ENCODE measurements at places on chromosomes 2 and 18.
A peak's percentile ranks its signal among the peaks of the same experiment; 100 is the strongest.

- no peak for DNase-seq
These were observed 5.0 kb downstream of the HRH4 start for GRCh38 chr18:24465486-24465885.

DNA sequence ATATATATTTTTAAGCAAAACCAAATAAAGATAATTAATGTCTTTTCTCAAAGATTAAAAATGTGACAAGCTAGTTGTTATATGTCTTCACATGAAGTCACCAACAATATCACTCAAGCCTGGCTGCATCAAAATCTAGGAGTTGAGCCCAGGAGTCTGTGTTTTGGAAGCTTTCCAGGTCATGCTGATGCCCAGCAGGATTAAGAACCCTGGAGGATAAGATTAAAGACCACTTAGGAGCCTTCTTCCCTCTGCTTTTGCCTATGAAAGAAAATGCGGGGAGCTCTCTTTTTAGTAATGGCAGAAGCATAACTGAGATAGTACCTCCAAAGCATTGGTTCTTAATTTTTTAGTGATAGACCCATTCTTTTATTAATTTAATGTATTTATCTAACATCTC, 157.4 kb downstream of the ASXL3 start:
- peak; percentile 12 for DNase-seq

DNA sequence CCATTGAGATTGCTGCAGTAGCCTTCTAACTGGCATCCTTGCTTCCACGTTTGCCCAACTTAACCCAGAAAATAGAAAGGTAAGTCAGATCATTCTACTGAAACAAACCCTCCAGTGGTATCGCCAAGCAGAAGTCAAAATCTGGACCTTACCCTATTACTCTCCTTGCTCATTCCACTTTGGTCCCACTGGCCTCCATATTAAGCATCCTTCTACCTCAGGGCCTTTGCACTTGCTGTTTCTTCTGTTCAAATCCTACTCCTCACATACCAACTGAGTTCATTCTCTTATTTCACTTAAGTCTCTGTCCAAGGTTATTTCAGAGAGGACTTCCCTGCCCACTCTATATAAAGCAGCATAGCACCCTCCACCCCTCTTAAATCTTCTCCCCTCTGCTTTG, 84.5 kb downstream of the SPRED2 start:
- no peak for DNase-seq

DNA sequence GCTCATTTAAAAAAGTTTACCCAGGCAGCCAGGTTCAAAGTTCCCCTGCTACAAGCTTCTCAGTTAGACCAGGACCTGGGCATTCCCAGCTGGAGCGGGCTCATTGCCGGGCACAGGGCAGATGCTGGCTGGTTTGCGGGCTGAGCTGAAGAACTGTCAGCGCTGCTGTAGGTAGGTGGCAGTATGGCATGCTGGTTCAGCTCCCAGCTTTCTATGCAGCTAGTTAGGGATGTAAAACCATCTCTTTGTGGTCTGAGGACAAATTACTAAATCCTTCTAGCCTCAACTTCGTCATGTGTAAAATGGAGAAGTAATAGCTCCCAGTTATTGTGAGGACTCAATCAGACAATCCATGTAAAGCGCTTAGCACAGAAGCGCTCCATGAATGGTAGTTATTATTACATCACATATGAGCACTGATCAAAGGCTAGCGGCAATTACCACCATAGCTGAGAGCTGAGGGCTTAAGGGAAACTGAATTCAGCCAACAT, 2.4 kb upstream of the LDLRAD4 start:
- DNase-seq = peak; percentile 62

DNA sequence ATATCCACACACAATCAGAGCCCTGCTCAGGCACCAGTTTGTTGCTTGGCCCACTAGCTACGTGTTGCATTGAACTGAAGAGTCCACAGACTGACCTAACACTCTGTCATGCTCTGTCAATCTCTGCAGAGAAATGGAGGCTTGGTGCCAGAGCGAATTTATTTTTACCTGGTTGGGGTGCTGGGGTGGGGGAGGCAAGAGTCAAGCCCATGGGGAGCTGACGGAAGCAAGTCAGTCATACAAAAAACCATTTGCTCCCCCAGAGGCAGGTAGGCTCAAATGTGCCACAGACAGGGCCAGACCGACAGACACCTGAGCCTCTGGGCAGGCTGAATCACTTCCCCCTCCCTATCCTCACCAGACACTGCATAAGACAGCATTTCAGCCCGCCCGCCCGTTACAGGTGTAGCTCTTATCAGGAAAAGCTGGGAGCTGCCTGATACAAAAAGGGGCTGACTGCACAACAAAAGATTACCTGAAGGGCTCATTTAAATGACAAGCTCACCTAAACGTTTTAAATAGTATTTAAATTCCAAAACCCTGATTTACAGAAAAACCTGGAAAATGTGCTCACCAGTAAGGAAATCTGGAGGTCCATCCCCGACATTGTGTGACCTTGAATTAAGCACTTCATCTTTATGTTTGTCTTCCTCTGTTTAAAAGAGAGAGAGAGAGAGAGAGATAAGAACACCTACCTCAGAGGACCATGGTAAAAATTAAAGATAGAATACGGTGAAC, 2.1 kb upstream of the PCBP1 start:
- peak; percentile 68 for DNase-seq

DNA sequence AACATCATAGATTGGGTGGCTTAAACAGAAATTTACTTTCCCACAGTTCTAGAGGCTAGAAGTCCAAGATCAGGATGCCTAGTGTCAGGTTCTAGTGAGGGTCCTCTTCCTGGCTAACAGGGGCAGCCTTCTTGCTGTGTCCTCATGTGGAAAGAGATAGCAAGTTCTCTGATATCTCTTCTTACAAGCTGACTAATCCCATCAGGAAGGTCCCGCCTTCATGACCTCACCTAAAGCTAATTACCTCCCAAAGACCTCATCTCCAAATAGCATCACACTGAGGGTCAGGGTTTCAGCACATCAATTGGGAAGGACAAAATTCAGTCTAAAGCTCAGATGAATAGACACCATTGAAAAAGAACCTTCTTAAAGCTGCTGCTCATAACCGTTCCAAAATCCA, 22.9 kb downstream of the ACVR1 start:
- no peak for DNase-seq

DNA sequence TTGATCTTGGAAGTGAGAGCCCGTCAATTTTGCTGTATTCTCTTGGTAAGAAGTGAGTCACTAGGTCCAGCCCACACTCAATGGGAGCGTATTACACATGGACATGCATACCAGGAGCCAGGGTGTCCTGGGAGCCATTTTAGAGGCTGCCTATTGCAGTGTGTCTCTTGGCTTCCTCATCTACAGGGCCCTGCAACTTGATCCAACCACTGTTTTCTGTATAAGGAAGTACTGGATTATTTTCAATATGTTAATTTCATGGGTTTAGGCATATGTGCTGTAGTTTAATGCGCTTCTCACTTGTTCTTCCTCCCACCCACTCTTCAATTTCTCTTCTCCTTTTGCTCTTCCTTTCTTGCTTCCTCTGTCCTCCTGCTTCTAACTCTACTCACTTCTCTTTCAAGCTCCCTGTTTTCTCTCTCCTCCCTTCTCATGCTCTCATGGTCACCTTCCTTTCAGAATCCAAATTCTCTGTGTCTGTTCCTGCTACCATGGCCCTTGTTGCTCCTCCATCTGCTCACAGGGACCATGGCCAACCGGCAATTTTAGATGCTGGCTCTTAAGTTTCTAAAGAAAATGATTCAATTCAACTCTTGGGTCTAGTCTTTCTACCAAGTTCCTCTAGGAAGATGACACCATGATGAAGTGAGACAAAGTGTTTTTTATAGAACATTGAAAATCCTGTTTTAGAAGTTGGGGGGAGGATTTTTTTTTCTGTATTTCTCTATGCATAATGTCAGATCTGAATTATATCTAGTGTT, 152.0 kb upstream of the ZEB2 start:
- no peak for DNase-seq

DNA sequence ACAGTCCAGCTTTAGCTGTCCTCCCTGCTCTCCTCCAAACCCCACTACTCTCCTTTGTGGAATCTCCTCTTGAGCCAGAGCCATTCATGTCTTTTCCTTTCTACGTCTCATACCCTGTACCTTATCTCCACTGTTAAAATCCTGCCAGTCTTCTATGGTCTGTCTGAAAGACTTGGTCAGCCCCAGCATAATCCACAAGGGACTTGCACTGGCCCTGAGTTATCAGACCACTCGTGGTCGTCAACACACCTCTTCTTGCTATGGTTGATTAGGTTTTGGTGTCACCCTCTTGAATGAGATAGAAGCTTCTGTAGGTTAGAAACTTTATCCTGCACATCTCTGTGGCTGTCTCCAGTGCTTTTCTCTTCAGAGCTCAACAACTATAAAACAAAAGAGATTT, 56.8 kb downstream of the MYO1B start:
- no peak for DNase-seq

DNA sequence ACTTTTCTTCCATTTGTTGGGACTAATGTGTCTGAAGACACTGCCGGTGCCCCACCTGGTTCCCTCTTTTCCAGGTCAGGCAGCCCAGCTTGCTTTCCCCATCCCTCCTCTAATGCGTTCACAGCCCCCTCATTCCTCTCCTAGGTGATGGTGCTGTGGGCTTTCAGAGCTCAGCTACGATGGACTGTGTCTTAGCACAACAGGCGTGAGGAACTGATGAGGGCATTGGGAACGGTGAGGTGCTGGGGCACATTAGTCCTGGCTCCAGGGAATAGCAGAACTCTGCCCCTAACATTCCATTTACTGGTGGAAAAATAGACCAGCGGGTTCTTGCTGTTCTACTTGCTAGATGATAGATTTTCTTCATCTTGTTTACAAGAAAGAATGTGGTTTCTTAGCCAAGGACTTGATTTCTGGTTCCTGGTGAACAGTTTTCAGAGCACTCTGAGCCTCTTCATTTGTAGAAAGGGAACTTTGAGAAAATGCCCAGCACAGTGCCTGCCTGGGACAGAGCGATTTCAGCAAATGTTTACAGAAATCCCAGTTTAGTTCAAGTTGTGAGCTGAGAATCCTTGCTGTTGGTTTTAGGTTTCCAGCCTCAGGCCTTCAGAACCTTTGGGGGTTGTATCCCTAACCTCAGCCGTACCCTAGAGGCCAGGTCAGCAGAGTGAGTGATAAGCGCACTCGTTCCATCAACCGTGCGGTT, 42.5 kb downstream of the LDLRAD4 start:
- no peak for DNase-seq

DNA sequence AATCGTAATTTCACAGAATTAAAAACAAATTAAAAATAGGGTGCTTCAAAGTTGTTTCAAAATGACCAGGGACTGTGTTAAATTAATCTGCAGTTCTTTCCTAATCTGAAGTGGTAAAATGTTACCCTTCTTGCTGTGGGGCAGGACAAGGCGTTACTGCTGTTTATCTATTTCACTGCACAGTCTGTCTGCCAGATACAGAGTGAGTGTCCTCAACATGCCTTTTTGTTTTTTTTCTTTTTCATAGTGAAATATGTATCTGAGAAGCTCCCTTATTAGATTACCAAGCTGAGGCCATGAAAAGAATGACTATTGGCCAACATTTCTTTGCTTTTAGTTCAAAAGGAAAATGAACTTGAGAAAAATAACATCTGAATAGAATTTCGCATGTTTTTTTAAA, 38.0 kb downstream of the KCTD1 start:
- DNase-seq = no peak

All from NCI-H2081 (cell line).